CD4-positive, alpha-beta T cell treated with Interleukin-17A for 1 hour (primary cell): ENCODE measurements at places on chromosomes 3 and 15.

DNA sequence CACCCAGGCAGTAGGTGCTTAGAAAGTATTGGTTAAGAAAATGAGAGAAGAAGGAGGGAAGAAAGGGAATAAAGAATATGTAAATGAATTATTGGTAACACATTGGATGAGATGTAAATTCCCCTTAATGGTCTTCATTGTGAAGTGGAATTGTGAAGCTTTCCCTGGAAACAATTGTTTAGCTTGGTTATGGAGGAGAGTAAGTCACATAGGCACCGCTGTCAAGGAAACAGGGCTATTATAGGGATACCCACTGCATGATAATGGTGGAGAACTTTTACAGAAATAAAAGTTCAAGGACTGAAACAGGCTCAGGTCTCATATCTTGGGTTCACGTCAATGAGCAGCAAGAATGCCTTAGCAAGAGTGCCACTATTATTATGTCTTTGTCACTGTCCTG lies 9.5 kb downstream of the SYNPR start:
- DNase-seq: no peak

DNA sequence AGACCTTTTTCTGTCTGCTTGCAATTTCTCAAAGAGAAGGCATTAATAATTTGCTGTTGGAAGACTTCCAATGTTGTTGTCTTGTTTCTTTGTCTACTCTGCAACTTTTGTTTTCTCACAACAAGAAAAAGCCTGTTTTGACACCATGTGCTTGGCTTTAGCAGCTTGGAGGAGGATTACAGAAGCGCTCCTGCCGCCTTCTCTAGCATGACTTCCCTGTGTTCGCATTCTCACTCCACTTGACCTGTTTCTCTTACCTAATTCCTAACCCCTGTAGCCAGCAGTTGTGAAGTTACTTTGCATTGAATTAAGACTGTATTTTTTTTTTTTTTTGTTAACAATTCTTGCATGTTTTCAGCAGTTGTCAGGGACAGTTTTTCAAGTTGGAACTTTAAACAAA lies 235.3 kb upstream of the GOLIM4 start:
- DNase-seq: no peak

- no peak for DNase-seq
These were observed 691.3 kb downstream of the ZPLD1 start for GRCh38 chr3:103126115-103126514.

GRCh38 chr3:2847062-2847841 lies 262.9 kb downstream of the IL5RA start:
- DNase-seq: no peak

DNA sequence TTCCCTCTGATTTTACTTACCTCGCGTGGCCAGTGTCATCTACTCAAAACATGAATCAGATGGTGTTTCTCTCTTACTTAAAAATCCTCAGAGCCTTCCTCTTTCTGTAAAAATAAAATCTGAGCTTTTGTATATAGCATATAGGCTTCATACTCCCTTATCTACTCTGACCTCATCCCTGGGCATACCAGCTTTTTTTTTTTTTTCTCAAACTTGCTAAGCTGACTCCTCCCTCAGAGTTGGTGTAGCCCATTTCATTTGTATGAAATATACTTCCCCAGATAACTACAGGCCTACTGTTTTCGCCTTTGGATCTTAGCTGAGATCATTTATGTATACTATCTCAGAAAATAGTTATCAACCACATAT lies 648.9 kb upstream of the ALCAM start:
- no peak for DNase-seq

DNA sequence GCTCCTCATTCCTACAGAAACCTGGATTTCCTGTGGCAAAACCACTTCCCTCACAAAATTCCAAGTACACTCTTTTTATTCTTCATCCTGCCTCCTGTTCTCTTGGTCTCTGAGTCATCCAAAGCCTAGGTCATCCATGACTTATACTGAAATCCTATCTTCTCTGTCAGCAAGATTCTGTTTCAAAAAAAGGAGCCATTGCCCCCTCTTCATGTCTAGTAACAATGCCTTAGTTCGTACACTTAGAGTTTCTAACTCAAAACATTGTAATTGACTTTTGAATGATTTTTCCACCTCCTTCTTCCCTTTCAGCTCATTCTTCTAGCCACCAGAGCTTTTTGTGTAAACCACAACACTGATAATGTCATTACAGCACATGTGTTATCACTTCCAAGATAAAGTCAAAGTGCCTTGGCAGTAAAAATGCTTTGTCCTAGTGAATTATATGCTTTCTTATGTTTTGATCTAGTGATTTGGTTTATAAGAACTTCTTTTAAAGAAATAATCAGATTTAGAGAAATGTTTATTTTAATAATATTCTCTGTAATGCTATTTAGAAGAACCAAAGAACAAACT lies 256.5 kb upstream of the NECTIN3 start:
- DNase-seq: no peak

DNA sequence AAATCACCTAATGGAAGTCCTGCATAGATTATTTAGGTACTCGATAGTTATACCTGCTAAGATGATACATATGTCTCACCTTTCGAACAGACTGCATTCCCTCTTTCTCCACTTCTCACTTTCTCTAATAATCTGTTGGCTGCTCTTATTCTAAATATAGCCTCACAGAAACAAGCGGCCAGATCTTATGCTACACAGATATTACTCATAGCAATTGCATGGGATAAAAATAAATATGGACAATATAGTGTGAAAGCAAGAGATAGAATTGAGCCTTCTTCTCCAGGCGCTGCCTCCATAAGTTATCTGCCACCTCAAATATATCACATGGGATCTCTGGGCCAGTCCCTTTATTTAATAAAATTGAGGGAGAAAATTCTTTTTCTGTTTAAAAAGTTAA lies 29.5 kb upstream of the TGFBR2 start:
- DNase-seq: no peak

GRCh38 chr15:39124553-39125171 lies 456.2 kb upstream of the THBS1 start:
- no peak for DNase-seq

DNA sequence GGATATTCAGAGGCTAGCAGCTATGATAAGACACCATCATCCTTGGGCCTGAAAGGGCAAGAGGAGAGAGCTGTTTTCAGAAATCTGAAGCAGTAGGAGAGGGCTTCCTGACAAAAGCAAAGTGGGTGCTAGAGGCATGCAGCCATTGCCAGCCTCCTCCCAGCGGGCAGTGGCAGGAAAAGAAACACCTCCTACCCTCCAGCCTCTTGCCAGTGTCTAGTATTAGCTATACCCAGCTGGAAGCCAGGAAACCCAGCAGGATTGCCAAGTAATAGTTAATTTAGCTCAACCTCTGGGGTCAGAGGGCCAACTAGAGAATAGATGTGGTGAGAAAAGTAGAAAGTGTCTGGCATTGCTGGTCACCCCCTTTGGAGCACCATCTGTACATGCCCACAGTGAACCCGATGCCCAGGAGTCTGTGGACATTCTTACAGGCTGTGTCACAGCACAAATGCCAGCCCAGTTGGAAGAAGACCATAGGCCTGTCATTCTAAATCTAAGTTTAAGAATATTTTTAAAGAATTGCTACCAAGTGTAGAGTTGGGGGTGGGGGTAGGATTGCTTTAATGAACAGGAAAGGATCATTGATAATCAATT lies 85.3 kb downstream of the HCN4 start:
- DNase-seq: no peak

GRCh38 chr15:101201411-101202174 lies 50.3 kb downstream of the CHSY1 start:
- no peak for DNase-seq

DNA sequence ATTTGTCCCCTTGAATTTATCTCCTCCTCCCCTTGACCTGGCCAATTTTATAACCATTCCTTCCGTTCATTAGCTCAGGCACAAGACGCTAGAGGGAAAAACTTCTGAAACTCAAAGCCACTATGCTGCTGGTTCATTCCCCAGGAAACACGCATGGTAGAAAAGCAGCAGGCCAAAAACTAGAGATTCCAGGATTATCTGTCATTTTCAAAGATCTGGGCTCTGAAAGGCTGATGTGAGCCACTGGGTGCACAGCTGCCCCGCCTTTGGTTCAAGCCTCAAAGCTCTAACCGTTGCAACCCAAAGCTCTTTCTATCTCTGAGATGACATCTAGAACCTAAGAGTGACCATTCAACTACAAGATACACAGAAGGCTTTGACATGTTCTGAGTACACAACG lies 6.1 kb downstream of the ANP32A start:
- DNase-seq: no peak
